Thyroid gland (tissue), 4 donors: ENCODE measurements at places on chromosomes 6 and 20. TPM values are rescaled to one million over a fixed set of nuclear protein-coding genes. Genes with fewer than 3 reads are reported as not detected.

Gene ADGRB3
- 3.0 TPM for total RNA-seq

DNA sequence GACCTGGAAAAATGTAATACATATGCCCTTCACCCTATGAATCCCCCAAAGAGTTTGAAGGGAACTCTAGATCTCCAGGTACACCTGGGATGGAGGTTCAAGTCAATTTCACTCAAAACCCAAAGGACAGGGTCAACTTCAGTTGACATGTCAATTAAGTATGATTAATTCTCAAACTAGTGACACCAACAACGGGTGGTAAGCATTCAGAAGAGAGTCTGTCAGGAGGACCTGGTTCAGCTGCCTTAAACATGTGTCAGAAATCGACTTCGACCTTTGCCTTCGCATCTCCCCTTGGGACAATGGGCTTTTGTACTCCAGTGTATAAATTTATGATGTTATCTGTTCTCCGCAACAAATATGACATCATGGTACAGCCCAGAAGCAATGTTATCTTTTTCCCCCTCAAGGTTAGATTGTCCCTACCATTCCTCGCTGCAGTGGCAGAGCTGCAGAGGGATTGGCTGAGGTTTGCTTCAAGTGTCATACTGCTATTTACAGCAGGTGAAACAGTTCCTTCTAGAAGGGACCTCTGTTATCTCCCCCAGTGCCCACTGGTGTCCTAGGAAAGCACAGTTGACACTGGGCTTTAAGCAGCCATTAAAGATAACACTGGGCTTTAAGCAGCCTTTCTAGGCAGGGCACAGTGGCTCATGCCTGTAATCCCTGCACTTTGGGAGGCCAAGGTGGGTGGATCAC, 94.7 kb upstream of the SNX9 start:
- no peaks in the 10 kb centered on the region for H3K36me3 ChIP-seq
- no peak overlapping the region for H3K27ac ChIP-seq
- no peak overlapping the region for H3K4me3 ChIP-seq
- DNase-seq, result no peak
- H3K4me1 ChIP-seq, result peaks cover 17% of the 10 kb centered on the region

DNA sequence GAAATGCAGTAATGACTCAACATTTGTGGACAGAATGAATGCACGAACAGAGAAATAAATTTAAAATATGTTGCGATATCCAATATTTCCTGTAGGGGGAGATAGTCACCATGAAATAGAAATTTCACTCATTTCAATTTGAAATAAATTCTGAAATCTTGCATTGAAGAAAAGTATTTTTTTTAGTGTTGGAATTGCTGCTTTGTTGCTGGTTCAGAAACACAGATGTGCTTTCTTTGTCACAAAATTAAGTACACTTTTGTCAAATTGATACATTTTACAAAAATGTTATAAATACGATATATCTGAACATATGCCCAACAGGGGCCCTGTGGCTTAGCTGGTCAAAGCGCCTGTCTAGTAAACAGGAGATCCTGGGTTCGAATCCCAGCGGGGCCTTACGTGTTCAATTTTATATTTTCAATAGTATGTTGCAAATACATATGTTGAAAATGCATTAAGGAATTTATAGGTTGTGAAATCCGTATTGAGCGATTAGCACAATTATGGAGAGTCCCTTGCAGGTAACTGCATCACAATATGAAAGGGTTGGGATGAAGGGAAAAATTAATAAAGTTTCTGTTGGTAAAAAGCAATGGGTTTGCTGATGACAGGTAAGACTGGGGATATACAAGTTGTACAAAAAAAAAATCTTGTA, 85.4 kb upstream of the PRSS16 start:
- no peaks in the 10 kb centered on the region for H3K4me1 ChIP-seq
- no peaks in the 10 kb centered on the region for H3K27me3 ChIP-seq
- no peak overlapping the region for H3K27ac ChIP-seq
- no peaks in the 10 kb centered on the region for H3K36me3 ChIP-seq
- no peak for DNase-seq

GRCh38 chr6:135008072-135008940, 46.3 kb downstream of the HBS1L start:
- no peak overlapping the region for H3K27ac ChIP-seq
- no peak for DNase-seq
- H3K27me3 ChIP-seq, result no peaks in the 10 kb centered on the region
- H3K4me3 ChIP-seq, result no peak overlapping the region

DNA sequence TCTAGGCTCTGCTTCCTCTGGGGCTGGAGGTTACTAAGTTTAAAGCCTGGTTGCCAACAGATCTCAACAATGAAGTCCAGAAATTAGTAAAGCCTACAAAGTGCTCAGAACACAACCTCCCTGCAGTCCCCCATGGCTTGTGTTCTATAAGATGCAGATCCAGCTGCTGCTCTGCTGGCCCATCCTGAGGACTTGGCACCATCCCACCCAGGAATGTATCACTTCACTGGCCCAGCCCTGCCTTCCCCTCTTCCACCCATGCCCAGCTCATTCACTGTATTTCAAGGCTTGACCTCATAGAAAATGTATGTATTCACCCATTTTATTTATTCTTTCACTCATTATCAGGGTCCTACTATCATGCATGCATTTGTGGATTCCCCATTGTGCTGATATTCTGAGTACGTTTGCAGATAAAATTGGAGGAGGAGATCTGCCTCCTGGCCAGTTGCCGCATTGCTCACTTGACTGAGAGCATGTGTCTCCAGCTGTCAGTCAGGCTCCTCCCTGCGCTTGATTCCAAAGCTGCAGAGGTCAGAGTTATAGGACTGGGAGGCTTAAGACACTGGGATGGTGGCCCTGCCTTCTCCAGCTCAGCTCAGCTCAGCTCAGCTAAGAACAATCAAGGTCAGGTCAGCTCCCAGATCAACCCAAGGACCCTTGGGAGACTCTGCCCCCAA, 104.8 kb downstream of the MAFB start:
- no peak for DNase-seq
- no peaks in the 10 kb centered on the region for H3K4me1 ChIP-seq
- H3K27me3 ChIP-seq, result no peaks in the 10 kb centered on the region
